ENCODE measurements at places on chromosomes 11 and 22.

- DNase-seq = no peak
Observed at GRCh38 chr11:35365961-35366360, 53.4 kb downstream of the SLC1A2 start.

DNA sequence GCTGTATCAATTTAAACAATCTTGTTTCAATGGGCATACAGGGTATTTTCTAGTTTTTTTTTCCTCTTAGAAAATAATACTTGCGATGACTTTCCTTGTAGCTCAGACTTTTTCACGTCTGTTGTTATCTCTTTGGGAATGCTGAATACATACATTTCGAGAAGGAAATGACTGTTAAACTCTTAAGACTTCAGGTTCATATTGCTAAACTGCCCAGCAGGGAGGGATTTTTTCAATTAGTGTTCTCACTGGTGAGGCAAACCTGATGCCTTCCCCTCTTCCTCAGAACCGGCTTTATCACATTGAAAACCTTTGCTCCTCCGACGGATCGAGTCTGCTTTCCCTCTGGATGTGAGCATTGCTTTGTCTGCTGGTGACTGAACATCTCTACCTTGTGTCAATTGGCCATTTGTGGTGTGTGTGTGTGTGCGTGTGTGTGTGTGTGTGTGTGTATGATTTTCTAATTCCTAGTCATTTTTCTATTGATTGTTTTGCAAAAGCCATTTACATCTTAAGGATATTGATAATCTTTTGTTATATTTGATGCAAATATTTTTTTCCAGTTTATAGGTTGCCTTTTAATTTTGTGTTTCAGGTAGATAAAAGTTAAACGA, 6.6 kb downstream of the NEAT1 start:
- peak; percentile 36 for DNase-seq

- DNase-seq = no peak
Observed at GRCh38 chr22:46237453-46238124, 12.5 kb downstream of the CDPF1 start.

- peak; percentile 6 for DNase-seq
Observed at GRCh38 chr11:90594658-90595057, 371.8 kb upstream of the CHORDC1 start.

DNA sequence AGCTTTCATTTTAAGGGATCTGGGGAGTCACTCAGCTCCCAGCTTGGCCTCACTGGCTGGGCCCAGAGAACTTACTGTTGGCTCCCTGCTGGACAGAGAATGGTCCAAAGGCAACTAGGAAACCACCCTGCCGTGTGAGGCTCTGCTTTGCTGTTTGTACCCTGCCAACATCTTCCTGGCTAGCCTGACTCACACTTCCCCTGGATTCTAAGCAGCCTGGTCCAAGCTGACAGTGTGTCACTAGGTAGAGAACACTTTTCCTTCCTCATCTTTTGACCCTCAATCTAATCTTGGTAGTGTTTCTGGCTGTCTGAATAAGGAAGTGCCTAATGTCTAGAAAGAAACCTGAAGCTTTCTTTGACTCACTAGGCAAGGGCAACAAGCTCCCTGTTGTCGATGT, 76.7 kb downstream of the FAR1 start:
- DNase-seq = no peak

DNA sequence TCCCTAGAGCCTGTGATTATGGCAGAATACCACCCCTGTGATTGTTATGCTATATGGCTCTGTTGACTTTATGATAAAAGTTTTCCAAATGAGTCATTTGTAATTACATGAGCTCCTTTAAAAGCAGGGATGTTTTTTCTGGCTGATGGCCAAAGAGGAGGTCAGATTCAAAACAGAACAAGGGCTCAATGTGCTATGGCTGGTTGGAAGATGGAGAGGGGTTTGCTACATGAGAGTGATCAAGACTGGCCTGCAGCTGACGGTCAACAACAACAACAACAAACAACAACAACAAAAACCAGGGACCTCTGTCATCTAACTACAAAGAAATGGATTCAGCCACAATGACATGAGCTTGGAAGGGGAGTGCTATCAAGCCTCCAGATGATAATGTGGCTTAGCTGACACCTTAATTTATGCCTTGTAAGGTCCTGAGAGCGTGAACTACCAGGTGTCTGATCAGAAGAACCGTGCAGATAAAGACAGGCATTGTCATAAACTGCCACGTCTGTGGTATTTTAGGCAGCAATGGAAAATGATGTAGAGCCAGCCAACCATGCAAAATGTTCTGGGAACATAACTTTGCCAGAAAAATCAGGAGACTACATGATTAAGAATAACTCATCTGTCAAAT, 47.2 kb downstream of the PIWIL3 start:
- DNase-seq = peak; percentile 20

GRCh38 chr11:101407324-101407723, 176.5 kb downstream of the TRPC6 start:
- DNase-seq = no peak

DNA sequence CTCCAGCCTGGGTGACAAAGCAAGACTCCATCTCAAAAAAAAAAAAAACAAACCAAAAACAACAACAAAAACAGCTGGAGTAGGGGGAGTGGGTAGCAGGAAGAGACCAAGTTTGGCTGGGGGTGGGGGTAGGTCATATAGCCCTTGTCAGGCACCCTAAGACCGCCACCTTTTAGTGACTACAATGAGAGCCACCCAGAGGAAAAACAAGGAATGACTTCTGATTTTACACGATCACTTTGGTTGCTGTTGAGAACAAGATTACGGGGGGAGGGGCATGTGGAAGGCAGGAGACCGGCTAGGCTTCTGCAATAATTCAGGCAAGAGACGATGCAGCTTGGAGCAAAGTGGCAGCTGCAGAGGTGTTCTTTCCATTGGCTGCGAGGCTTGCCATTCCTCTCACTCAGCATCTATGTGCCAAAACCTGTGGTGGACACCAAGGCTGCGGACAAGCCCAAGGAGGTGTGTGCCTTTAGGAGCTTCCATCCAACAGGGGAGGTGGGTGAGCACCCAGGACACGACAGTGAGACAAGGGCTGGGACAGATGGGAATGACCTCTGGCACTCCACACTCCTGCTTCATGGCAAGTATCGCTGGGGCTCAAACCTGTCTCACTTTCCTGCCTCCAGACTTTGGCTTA, 1.7 kb downstream of the RPS19BP1 start:
- DNase-seq = no peak

DNA sequence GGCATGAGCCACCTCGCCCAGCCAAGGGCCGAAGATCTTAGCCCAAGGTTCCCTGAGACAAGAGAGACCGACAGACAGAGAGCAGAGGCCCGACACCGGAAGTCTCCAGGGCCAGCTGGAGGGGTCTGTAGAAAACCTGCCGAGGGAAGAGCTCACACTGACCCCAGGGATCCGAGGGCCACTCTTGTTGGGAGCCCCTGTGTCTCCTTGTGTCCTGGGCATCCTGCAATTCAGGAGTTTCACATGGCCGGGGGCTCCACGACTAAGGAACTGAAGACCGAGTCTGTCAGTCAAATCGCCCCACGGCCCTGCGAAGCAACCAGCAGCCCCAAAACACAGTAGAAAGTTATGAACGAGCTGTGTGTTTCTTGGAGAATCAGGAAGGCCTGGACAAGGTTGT, 1482.0 kb downstream of the BRD1 start:
- DNase-seq = no peak

GRCh38 chr11:129308241-129308865, 67.3 kb upstream of the BARX2 start:
- no peak for DNase-seq

- DNase-seq = no peak
Observed at GRCh38 chr11:92249156-92249753, 24.6 kb downstream of the FAT3 start.

DNA sequence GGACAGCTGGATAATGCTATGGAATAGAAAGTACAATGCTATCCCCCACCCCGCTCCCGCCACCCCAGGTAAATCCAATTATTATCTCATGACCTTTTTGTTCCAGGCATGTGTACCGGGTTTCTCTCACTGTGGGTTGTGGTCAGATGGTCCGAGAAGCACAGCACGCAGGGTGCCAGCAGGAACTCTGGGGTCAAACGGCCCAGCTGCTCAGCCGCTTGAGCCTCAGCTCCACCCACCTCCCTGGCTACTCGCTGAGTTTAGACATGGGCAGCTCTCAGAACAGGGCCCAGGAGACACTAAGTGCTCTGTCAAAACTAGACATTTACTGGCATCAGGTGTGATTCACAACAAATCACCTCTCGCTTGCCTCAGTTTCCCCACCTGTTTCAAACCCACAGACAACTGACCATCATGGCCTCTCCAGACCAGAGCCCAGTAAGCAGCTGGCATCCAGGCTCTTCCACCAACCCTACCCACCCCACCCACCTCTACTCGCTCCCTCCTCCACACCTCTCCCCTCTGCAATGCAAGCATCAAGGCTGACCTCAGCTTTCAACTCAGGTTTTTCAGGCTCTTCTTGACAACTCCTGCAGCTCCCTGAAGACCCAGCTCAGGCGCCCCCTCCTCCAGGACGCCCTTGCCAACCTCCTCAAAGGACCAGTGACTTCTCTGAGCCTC, 13.0 kb upstream of the MFNG start:
- DNase-seq = no peak

DNA sequence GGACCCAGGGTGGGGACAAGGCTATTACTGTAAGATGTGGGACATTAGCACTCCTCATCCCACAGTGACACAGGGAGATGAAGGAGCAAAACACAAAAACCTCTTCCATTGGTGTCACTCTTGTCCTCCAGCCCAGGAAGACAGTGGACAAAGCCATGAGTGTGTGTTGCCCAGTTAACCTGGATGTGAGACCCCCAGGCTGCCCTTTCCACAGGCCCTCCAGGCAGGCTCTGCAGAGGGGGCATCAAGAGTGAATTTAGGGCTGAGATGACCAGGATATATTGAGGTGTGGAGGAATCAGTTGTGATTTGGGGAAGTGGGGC, 111.3 kb downstream of the GGTLC2 start:
- DNase-seq = no peak

DNA sequence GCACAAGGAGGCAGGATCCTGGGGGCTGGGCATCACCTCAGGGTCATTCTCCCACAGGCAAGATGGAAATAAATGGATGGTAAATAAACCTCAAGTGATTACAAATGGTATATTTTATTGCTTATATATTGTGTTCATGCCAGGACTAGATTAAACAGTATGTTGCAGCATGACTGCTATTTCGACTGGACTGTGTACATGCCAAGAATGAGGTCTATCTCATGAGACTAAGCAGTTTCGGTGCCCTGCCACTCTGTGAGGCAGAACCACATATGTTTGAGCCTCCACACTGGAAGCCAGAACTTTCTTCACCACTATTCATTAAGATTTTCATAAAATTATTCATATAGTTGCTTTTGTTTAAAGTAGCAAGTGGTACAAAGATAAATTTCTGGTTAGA, 140.2 kb downstream of the DDX10 start:
- DNase-seq = no peak

DNA sequence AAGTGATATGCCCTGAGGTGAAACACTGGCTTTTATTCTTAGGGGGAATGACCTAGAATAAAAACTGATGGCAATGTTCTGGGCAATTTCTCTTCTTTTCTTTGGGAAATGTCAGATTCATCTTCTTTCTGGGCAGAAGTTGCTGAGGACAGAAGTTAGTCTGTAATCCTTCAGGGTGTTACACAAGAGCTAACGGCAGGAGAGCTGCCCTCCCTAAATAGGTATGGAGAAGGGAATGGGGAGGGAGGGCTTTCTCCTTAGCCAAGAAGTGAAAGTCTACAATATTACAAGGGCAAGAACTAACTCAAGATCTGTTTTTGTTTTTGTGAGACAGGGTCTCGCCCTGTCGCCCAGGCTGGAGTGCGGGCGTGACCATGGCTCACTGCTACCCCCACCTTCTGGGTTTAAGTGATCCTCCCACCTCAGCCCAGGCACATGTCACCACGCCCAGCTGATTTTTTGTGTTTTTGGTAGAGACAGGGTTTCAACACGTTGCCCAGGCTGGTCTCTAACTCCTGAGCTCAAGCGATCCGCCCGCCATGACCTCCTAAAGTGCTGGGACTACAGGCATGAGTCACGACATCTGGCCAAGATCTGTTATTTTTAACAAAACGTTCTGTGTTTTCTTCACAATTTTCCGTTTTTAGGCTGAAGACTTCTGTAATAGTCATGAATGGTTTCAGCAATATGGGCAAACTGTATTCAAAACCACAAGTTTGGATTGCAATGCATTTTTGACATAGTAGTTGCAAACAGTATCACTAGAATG, 7.2 kb downstream of the PIWIL4 start:
- DNase-seq = no peak

GRCh38 chr22:45009606-45010531, at the start of gene PHF21B:
Gene PHF21B, minus strand, starts transcription at chr22:45010005. Its CDS starts 456 bp downstream, at chr22:45009549.
- peak; percentile 86 for DNase-seq

DNA sequence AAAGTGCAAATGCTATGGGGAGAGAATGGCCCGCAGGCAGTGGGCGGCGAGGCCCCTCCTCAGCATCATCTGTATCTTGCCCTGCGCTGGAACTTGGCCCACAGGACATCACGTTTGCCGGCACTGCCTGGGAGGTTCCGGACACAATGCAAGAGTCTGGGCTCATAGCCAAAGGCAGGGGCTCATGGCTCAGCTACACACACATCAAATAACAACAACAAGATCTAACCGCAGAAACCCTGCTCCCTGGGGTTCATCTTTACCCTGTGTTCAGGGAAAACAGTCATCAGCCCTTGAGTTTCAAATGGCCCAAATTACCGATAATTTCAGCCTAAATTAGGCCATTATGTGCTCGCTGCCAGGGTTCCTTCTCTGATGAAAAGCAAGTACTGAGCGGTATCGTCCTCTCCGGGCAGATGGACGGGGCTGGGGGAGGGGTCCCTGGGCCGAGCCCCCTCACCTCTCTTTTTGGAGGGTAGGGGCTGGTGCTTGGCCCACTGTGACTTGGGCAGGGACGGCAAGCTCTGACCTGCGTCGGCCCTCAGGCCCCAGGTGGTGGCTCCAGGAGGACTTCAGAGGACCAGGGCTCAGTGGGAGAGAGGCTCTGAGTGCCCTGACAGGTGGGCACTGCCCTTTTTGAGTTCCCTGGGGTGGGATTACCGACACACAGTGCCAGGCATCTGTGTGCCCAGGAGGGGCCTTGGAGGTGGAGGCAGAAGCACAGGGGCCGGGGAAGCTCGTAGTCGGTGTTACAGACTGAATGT, 25.0 kb upstream of the GAL start:
- DNase-seq = peak; percentile 94

DNA sequence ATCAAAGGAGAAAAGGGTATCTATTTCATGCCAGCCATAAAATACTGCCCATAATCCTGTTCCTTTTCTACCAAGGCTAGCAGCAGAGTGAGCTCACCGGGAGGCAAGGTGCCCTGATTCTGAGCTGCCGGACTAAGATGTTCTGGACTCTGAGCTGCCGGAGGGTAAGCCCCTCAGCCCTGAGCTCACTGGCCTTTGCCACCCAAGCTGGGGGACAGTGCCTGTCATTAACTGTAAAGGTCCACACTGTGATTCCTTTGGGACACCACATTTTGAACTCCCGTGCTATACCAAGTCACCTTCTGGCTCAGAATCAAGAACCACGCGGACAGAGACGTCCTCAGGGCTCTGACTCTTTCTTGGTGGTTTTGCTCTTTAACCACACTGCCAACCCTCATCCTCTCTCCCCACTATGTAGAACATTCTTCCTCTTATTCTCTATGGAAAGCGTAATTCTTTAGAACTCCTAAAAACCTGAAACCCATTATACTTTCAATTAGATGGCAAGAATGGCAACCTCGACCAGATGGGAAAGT, 88.4 kb upstream of the BID start:
- DNase-seq = no peak
